Kidney tubule cell (primary cell): ENCODE measurements at places on chromosomes 6 and 20.

- no peak for DNase-seq
Measured at GRCh38 chr20:24991897-24992486, 559 bp downstream of the APMAP start.

GRCh38 chr6:158040051-158040803 is 58.6 kb downstream of the SYNJ2 start:
- DNase-seq, result peak; percentile 96

DNA sequence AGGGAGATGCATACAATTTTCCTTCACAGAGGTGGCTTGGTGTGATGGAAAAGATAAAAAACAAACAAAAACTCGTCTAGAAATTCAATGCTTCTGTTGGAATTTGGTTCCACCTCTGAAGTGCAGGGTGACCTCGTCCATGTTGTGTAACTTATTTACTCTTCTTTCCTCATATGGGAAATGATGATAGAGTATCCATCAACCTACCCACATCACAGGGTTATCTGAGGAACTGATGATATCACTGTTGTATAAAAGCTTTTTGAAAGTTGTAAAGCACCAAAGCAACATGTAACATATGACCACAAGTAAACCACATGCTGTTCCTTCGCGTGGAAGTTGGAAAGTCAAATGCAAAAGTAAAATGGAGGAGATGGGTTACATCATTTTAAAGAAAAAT is 212.0 kb upstream of the SGK1 start:
- DNase-seq, result peak; percentile 55

- no peak for DNase-seq
Measured at GRCh38 chr20:57069442-57069841, 197.0 kb downstream of the BMP7 start.

DNA sequence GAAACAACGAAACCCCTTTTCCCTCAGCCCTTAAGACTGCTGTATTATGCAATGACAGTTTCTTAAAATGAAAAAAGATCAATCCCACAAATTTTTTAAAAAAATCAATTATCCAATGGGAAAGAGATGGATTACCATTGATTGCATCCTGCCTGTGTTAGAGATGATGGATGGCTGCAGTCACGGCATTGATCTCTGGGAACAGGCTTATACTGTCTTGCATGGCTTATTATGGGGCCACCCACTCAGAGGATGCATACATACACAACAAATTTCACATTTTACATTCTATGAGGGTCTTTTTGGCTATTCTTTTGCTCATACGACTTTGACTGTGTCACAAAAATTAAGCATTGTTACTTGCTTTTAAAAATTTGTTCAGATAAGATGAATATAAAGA is 724.3 kb downstream of the HDGFL1 start:
- DNase-seq, result no peak
